ENCODE measurements at places on chromosomes 12 and 14.

DNA sequence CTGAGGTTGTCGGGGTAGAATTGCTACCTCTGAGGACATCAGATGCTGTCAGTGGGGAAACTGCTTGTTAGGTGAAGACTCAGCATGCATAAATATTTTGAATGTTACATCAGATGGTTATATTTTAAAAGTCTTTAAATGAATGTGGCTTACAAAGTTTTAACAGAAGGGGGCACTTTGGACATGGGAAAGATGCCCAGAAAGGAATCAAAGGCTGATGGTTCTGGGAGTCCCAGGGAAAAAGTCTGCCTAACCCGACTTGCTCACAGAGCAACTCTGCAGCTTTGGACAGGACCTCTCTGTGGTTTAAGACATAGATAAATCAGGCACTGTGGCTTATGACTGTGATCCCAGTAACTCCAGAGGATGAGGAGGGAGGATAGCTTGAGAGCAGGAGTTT lies 474.9 kb downstream of the ATP23 start:
- DNase-seq, result no peak

GRCh38 chr12:57614178-57614947 lies 3.1 kb downstream of the ARHGEF25 start:
- DNase-seq, result no peak

GRCh38 chr12:67751381-67751928 lies 102.9 kb downstream of the DYRK2 start:
- DNase-seq, result no peak

DNA sequence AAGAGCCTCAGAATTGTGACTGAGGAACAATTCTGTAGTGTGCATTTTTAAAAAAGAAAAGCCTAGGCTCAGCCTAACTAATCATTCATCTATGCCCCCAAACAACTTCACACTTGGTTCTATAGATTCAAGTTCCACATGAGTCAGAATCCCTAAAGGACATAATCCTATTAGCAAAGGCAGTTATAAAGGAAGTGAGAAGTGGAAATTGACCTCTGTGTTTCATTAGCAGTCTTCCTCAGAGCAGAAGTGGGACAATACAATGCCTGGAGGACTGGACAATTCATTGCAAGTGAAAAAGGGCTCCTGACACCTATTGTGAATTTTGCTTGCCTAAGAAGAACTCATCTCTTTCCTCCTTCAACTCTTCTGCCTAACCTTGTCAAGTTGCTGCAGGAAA lies 222.3 kb downstream of the PTPRO start:
- DNase-seq, result no peak

All from cerebellar nuclear complex (tissue), 1 donor.